ENCODE measurements at places on chromosomes 1 and 21.
A peak's percentile ranks its signal among the peaks of the same experiment; 100 is the strongest.

GRCh38 chr1:151408891-151409290, 9.5 kb downstream of the PSMB4 start:
- H3K27ac ChIP-seq: no peak overlapping the region
- no peak for DNase-seq
- no peak overlapping the region for H3K4me3 ChIP-seq
- H3K27me3 ChIP-seq: no peaks in the 10 kb centered on the region
- H3K36me3 ChIP-seq: peaks cover 46% of the 10 kb centered on the region
- peaks cover 4% of the 10 kb centered on the region for H3K4me1 ChIP-seq

DNA sequence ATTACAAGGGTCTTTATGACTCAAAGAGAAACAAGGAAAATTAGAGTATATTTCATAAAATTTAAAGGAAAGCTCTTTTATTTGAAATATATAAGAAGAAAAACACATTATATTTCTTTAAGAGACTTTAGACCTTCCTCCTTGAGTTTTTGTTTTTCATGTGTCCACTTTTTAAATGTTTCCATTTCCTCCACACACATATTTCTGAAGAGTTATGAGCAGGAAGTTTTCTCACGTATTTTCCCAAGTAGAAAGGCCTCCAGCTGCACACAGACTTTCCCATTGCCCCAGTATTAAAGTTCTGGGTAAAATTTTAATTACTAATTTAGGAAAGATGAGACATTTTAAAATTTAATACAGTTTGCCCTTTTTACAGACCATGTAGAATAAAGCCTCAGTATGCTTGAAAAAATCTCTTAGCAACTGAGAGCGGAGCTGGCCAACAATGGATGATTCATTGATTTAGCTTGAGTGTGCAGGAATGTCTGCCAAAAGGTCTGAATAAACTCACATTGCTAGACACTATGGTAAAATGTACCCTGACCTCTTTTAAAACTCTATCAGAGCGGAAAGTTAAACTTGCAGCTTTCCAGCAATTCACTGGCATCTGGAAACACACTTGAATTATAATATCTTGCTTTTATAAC, 57.9 kb downstream of the DDAH1 start:
- H3K36me3 ChIP-seq: no peaks in the 10 kb centered on the region
- H3K4me3 ChIP-seq: no peak overlapping the region
- no peak for DNase-seq
- no peaks in the 10 kb centered on the region for H3K27me3 ChIP-seq
- no peaks in the 10 kb centered on the region for H3K4me1 ChIP-seq
- H3K27ac ChIP-seq: no peak overlapping the region

GRCh38 chr1:223037845-223038244, 105.2 kb downstream of the TLR5 start:
- H3K36me3 ChIP-seq: no peaks in the 10 kb centered on the region
- no peak overlapping the region for H3K4me3 ChIP-seq
- H3K27ac ChIP-seq: no peak overlapping the region
- peaks cover 40% of the 10 kb centered on the region for H3K27me3 ChIP-seq
- no peak for DNase-seq

- H3K27ac ChIP-seq: no peak overlapping the region
- H3K4me1 ChIP-seq: no peaks in the 10 kb centered on the region
- no peaks in the 10 kb centered on the region for H3K36me3 ChIP-seq
- DNase-seq: no peak
These were observed 9.0 kb upstream of the COL8A2 start for GRCh38 chr1:36134031-36134430.

- H3K4me3 ChIP-seq: no peak overlapping the region
- no peaks in the 10 kb centered on the region for H3K27me3 ChIP-seq
- H3K36me3 ChIP-seq: peaks cover 22% of the 10 kb centered on the region
- no peak for DNase-seq
- no peak overlapping the region for H3K27ac ChIP-seq
- H3K4me1 ChIP-seq: no peaks in the 10 kb centered on the region
These were observed 21.6 kb downstream of the NSUN4 start for GRCh38 chr1:46362158-46362557.

GRCh38 chr1:115469703-115470476, 131.8 kb upstream of the NGF start:
- DNase-seq: no peak
- H3K4me3 ChIP-seq: no peak overlapping the region
- H3K27ac ChIP-seq: no peak overlapping the region
- H3K36me3 ChIP-seq: no peaks in the 10 kb centered on the region
- H3K27me3 ChIP-seq: peaks cover 3% of the 10 kb centered on the region
- H3K4me1 ChIP-seq: no peaks in the 10 kb centered on the region

DNA sequence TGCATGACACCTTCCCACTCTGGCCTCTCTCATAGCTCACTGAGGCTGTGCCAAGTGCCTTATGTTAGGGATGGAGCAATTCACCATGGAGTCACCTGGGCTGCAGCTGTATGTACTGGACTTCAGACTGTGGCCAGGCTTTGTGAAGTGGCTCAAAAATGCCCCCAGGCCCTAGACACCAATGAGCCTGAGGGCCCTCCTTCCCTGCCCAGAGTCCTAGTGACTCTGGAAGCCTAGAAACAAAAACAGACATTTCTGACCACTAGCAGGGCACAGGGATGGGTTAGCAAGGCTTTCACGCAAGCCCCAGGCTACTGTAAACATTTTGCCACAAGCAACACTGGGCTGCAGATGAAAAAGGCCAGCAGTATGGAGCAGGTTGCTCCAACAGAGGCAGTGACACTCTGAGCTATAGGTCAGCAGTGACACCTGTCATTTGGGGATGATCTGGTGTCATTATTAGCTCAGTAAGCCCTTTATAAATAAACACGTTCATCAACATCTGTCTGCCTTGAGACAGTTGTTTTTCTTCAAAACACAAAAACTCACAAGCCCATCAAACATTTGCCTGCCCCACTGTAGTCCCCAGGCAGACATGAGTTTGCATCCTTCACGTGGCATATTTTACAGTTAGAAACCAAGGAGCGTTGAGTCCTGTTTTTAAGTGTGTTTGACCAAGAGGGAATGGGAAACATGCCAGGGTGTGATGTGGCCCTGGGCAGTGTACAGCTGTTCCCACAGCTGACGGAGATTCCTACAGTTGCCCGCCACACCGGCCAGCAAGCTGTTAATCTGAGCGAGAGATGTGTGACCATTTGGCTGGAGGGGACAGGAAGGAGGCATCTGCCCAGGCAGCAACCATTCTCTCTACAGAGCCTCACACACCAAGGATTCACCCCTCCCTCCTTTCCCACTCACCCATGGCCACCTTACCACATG, 66.8 kb downstream of the KCNN3 start:
- DNase-seq: no peak
- H3K27me3 ChIP-seq: peaks cover 61% of the 10 kb centered on the region
- H3K4me3 ChIP-seq: no peak overlapping the region
- H3K27ac ChIP-seq: no peak overlapping the region
- H3K36me3 ChIP-seq: no peaks in the 10 kb centered on the region

DNA sequence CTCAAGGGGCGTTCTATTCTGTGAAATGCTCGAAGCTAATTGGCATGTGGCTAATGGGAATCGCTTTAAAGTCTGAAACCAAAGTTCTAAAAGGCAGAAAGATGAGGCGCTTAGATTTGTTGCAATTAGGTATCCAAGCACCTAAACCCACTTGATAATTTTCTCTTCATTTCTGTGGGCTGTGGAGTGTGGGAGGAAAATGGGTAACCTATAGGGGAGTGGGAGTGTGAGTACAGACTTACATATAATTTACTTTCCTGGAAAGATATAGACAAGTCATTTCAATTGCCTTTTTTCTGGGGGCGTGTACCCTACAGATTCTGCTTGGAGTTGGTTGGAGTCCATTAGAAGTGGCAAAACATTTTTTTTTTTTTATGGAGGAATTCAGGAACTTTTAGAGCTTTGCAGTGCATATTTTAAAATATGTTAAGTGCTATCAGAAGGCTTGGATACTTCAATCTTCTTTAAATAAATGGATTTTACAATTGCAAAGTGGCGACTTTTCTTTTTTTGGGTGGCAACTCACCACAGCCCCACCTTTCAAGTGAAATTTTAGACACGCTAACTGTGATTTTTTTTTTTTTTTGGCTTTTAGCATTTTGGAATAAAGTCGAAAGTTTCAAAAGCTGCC, 254.5 kb downstream of the CAMTA1 start:
- no peak overlapping the region for H3K4me3 ChIP-seq
- no peak for DNase-seq
- H3K27ac ChIP-seq: no peak overlapping the region
- no peaks in the 10 kb centered on the region for H3K4me1 ChIP-seq
- peaks cover 6% of the 10 kb centered on the region for H3K27me3 ChIP-seq

- no peak overlapping the region for H3K4me3 ChIP-seq
- H3K36me3 ChIP-seq: no peaks in the 10 kb centered on the region
- H3K27me3 ChIP-seq: no peaks in the 10 kb centered on the region
- no peak overlapping the region for H3K27ac ChIP-seq
- H3K4me1 ChIP-seq: peaks cover under 1% of the 10 kb centered on the region
These were observed 81.0 kb upstream of the IVNS1ABP start for GRCh38 chr1:185398022-185398421.

DNA sequence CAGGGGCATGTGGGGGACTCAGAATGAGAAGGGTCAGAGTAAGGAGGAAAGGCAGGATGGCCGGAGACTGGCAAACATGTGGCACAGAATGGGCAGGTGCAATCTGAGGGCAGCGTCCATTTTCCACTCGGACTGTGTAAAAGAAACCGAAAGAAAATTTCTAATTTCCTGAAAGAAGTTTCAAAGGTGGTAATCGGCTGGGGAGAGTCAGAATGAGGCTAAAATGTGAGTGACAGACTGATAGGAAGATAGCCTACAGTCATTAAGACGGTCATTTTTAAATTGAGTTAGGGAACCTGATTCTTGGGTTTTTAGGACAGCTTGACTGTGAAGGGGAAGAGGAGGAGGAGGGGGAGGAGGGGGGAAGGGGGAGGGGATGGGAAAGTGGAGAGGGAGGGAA, 23.6 kb downstream of the COA6 start:
- H3K36me3 ChIP-seq: no peaks in the 10 kb centered on the region
- peaks cover 30% of the 10 kb centered on the region for H3K4me1 ChIP-seq
- H3K27me3 ChIP-seq: no peaks in the 10 kb centered on the region
- no peak overlapping the region for H3K4me3 ChIP-seq
- no peak for DNase-seq

GRCh38 chr1:221405146-221405545, 336.7 kb downstream of the DUSP10 start:
- no peak overlapping the region for H3K27ac ChIP-seq
- no peaks in the 10 kb centered on the region for H3K4me1 ChIP-seq
- no peaks in the 10 kb centered on the region for H3K36me3 ChIP-seq

- H3K27ac ChIP-seq: no peak overlapping the region
- H3K27me3 ChIP-seq: no peaks in the 10 kb centered on the region
- H3K4me1 ChIP-seq: no peaks in the 10 kb centered on the region
- DNase-seq: no peak
- H3K4me3 ChIP-seq: no peak overlapping the region
These were observed 110.0 kb downstream of the GLUL start for GRCh38 chr1:182281541-182281940.

DNA sequence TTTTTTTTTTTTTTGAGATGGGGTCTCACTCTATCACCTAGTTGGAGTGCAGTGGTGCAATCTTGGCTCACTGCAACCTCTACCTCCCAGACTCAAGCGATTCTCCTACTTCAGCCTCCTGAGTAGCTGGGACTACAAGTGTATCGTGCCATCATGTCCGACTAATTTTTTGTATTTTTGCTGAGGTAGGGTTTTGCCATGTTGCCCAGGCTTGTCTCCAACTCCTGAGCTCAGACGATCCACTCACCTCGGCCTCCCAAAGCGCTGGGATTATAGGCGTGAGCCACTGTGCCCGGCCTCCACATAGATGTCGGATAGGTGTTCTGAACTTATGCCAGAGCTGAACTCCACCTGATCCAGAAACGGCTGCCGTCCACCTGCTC, 21.1 kb downstream of the PLEKHM2 start:
- H3K4me3 ChIP-seq: no peak overlapping the region
- no peaks in the 10 kb centered on the region for H3K27me3 ChIP-seq
- H3K4me1 ChIP-seq: peaks cover 53% of the 10 kb centered on the region
- peak overlapping the region; percentile 28 for H3K27ac ChIP-seq

GRCh38 chr1:162150112-162150511, 80.6 kb downstream of the NOS1AP start:
- no peak for DNase-seq
- H3K4me1 ChIP-seq: peaks cover 5% of the 10 kb centered on the region
- peaks cover 22% of the 10 kb centered on the region for H3K27me3 ChIP-seq

GRCh38 chr1:214213136-214213535, 67.8 kb upstream of the SMYD2 start:
- no peaks in the 10 kb centered on the region for H3K36me3 ChIP-seq
- no peak overlapping the region for H3K27ac ChIP-seq

- H3K4me1 ChIP-seq: no peaks in the 10 kb centered on the region
- no peaks in the 10 kb centered on the region for H3K36me3 ChIP-seq
- DNase-seq: no peak
These were observed 16.0 kb downstream of the ZNF697 start for GRCh38 chr1:119632103-119632490.

DNA sequence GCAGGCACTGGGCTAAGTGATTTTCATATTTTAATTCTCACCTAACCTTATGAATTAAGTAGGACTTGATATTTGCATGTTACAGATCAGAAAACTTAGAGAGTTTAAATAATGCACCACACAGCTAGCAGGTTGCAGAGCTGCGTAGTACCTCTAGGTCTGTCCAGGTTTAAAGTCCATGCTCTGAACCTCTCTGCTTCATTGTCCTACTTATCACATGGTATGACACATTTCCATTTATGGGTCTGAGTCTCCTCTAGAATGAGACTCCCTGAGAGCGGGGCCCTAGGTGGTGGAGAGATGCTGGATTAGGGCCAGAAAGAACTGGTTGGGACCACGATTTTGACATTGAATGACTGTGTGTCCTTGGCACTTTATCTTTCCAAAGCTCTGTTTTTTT, 102.5 kb upstream of the USP24 start:
- no peak overlapping the region for H3K4me3 ChIP-seq
- peaks cover 14% of the 10 kb centered on the region for H3K27me3 ChIP-seq
- no peak for DNase-seq

DNA sequence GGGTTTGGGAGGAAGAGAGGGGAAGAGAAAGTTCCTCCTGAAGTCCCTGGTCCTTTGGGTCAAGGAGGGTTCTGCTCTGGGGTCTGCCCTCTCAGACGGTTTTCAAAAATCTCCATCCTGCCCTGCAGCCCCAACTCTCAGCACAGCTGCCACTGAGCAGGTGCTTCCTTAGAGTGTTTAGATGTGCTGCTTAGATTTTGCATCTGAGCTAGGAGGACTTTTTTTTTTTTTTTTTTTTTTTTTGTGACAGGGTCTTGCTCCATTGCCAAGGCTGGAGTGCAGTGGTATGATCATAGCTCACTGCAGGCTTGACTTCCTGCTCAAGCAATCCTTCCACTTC, 324.9 kb upstream of the POU3F1 start:
- no peak for DNase-seq
- H3K4me3 ChIP-seq: no peak overlapping the region
- H3K4me1 ChIP-seq: no peaks in the 10 kb centered on the region
- no peaks in the 10 kb centered on the region for H3K27me3 ChIP-seq

Measured in naive B cell (primary cell).